Stimulated activated CD4-positive, alpha-beta T cell treated with anti-CD3 and anti-CD28 coated beads, Interleukin-12 subunit alpha, Interleukin-12 subunit beta, amount 100 ng/mL, for 24 hours (primary cell): ENCODE measurements at places on chromosomes 12 and 14.

DNA sequence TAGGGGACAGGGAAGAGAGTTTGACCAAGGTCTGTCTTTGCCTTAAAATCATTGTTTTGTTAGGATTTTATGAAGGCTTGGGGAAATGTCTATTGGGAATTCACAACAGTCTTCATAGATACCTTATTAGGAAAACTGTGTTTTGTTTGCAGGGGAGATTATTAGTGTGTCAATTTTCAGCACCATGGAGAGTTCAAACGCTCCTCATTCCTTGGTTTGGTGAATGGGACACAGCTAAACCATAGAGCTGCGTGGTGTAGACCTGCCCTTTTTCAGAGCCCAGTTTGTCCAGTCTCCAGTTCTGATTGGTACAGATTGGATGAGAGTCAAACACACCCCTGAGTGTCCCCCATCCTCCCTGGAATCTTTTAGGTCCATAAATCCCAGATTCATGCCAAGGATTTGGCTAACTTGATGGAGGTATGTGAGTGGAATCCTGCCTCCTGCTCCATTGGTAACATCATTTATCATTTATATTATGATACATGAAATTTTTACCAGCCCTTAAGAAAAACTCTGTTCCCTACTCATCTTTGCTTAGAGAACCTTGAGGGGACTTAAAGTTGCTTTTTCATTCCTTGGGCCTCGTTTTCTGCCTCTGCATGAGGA lies 12.0 kb downstream of the NGDN start:
- DNase-seq: no peak

DNA sequence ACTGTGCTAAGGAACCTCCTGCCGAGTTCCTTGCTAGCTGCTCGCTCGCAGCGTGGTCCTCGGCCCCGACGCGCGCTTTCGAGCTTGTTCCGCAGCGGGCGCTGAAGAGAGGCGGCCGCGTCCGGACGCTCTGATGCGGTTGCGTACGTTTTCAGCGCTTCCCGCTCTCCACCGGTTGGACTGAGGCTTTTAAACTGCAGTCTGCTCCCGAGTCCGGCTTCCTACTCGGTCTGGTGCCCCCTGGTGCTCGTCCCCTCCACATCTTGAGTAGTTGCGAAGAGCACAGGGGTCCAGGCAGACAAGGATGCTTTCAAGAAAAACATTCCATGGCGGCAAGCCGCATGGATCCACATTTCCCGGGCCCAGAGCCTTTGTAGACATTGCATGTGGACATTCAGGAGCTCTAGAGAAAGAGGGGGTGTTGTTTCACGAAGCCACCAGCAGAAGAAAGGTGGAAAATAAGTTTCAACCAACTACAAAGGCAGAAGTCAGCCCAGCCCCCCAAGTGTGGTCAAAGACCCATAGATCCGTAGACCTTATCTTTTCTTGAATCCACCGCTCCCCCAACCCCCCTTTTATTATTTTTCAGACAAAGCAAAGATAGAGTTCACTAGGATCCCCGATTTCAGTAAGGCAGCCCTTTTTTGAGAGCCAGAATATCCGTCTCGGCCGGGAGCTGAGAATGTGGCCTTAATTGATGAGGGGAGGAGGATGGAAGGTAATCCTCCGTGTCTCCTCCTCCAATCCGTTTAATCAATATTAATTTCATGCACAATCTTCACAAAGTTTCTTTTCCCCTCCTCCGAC lies 984 bp upstream of the WNK1 start:
- peak; percentile 83 for DNase-seq

DNA sequence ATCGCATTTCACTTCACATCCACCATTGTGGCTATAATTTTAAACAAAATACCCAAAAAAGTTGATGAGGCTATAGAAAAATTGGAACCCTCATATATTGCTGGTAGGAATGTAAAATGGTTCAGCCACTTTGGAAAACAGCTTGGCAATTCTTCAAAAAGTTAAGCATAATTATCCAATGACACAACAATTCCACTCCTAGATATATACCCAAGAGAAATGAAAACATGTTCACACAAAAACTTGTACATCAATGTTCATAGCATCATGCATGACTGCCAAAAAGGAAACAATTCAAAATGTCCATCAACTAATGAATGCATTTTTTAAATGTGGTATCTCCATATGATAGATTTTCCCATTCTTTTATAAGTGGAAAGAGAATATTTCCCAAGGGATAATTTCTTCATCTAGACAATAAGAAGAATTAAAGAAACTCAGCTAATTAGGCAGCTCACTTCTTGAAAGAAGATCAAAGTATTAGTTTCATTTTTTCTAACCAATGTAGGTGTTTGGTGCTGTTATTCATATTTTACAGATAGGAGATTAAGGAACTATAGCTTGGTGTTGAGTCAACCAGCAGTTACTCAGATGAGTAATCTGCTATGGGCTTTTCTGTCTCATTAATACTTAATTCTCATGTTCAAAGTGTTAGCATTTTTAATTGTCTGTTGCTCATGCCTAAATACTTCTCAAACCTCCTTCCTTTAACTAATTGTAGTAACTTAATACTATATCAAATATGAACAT lies 32.8 kb downstream of the YEATS4 start:
- no peak for DNase-seq

- no peak for DNase-seq
Observed at GRCh38 chr14:74955229-74956026, at the start of gene PGF. PGF (minus strand) TSS chr14:74955597; CDS start chr14:74955242, 355 bp downstream.

GRCh38 chr12:131356485-131357184 lies 354.3 kb upstream of the SFSWAP start:
- no peak for DNase-seq

GRCh38 chr14:20198991-20199390 lies 8.3 kb downstream of the OR11G2 start:
- DNase-seq: no peak

GRCh38 chr14:92960706-92961566 lies 38.0 kb downstream of the CHGA start:
- DNase-seq: no peak

- DNase-seq: no peak
Observed at GRCh38 chr12:120075034-120075616, 41.4 kb downstream of the RAB35 start.

DNA sequence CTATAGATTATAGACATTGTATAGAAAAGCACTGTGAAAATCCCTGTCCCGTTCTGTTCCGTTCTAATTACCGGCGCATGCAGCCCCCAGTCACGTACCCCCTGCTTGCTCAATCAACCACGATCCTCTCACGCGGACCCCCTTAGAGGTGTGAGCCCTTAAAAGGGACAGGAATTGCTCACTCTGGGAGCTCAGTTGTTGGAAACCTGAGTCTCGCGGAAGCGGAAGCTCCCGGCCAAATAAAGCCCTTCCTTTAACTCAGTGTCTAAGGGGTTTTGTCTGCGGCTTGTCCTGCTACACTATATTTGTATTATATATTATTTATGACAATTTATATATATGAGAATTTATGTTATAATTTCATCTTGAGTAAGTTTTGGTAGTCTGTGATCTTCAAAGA lies 213.6 kb upstream of the AMIGO2 start:
- no peak for DNase-seq

- peak; percentile 65 for DNase-seq
Observed at GRCh38 chr12:123075646-123076171, 75.2 kb downstream of the PITPNM2 start.

GRCh38 chr14:89455412-89455811 lies 38.4 kb upstream of the FOXN3 start:
- no peak for DNase-seq

GRCh38 chr12:47967461-47968321 lies 4.3 kb downstream of the TMEM106C start:
- no peak for DNase-seq

GRCh38 chr14:37550511-37550910 lies 44.5 kb downstream of the FOXA1 start:
- DNase-seq: no peak

GRCh38 chr14:28771168-28771567 lies 4.6 kb downstream of the FOXG1 start:
- DNase-seq: no peak

- no peak for DNase-seq
Observed at GRCh38 chr12:116400636-116401372, 123.3 kb upstream of the MED13L start.

DNA sequence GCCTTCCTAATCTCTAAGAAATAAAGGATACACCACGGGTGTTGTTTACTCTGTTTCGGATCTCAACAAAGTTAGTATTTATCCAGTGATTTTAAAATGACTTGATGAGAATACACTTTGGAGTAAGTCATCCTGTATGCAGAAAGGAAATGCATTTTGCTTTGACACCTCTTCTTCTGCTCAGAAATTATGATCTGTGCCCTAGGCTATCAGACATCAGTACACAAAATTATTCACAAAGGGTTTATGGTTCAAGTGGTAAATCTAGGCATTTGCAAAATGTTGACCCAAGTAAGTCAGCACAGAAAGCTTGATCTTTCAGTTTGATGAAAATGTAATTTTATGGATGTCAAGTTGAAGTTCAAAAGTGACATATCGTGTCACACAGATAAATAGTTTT lies 248.5 kb downstream of the ATP23 start:
- no peak for DNase-seq

GRCh38 chr12:105613887-105614286 lies 283.4 kb downstream of the C12orf75 start:
- DNase-seq: no peak

DNA sequence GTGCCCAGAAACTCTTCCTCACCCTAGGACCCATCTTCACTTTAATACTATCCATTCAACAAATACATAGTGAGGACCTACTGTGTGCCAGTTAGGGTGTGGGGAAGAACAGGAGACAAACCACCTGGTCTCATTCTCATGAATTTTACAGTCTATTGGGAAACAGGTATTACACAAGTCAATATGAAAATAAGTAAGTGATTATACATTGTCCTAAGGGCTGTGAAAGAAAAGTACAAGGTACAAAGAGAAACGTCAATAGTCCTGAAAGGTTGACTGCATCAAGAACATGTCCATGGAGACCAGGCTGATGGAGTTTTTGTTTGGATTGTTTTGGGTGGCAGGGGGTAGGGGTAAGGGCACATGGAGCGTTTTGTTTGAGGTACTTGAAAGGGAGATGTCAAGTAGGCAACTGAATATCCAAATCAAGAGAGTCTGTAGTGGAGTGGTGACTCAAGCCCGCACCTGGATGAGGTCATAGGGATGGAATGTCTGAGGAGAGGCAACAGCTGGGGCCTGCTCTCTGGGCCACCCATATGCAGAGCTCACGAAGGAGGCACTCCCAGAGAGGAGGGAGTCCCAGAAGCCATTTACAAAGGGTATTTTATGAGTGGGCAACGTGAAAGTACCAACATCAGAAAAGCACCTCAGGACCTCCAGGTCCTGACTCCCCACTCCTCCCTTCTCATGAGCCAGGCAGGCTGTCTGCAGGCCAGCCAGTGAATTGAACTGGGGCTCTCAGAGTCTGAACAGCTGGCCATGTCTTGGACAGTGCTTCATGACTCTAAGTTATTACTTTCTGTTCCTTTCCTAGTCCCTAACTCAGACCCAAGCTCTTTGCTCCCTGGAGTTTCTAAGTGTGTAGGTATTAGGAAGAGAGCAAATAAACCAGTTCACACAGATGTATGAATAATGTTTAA lies 272.0 kb downstream of the ZFP36L1 start:
- DNase-seq: no peak

- DNase-seq: no peak
Observed at GRCh38 chr12:52771505-52771904, 5.6 kb downstream of the KRT76 start.

DNA sequence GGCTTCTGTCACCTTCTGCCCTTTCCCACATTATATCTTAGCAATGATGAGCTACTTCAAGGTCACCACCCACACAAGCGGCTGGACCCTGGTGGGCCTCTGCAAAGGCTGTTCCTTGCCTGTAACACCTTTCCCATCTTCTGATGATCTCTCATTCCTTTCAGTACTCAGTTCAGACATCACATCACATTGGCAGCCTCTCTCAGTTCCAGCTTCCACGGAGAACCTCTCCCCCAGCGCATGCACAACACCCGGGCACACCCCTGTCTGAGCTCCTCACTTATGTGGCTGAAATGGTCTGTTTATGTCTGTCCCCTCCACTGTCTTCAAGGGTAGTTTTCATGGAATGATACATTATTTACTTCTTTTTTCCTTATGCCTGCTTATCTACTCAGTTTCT lies 6.5 kb upstream of the NID2 start:
- DNase-seq: no peak

DNA sequence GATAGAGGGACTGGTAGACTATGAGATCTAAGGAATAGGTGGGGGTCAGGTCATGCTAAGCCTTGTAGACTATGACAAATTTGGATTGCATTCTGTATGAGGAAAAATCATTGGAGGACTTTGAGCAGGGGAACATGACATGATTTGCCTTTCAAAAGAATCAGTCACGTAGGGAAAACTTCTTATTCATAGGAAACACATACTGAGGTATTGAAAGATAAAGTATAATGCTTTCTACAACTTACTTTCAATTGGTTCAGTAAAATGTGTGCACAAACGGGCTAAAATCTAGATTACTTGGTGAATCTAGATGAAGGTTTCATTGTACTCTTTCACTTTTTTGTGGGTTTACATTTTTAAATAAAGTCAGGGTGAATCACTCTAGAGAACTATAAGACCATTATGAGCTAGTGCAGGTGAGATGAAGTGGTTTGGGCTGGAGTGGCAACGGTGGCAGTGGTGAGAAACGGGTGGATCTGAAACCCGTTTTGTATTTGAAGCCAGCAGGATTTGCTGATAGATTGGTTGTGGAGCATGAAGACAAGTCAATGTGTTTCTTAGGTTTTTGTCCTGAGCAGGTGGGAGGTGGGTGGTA lies 6.7 kb downstream of the BBS10 start:
- DNase-seq: no peak

DNA sequence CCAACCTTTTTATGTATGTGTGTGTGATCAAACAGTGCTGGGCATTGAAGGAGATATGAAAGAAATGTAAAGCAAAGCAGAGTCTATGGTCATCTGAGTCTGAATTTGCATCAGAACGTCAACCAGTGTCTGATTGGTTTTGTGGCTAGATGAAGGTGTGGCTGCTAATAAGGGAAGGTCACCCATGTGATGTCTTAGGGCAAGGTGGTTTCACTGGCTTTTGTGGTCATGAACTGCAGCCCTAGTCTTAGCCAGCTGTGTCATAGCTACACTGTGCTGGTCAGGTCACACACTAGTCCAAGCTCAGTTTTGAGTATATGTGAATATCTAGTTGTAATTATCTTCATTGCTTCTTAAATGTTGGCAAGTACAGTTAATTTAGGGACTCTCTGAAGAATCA lies 105.8 kb downstream of the TGFB3 start:
- no peak for DNase-seq

DNA sequence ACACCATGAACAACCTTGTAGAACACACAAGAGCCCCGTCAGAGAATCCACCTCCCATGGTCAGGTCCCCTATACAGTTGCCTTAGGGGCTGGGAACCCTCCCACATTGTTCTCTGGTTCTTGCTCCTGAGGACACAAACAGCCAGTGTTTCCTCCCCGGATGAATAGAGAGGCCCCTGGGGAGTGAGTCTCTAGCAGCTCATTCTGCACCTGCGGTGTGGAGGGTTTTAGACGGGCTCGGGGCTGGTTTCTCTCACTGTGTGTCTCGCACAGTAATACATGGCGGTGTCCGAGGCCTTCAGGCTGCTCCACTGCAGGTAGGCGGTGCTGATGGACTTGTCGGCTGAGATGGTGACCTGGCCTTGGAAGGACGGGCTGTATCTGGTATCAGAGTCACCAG lies 1052.1 kb downstream of the TMEM121 start:
- no peak for DNase-seq
